Activated CD4-positive, alpha-beta T cell treated with anti-CD3 and anti-CD28 coated beads, Interleukin-2, Interleukin-4, amounts not matched to agents 100 ng/mL and 50 ng/mL, durations not matched to agents 16 hours and 8 hours (primary cell): ENCODE measurements at places on chromosomes 13 and 19.

DNA sequence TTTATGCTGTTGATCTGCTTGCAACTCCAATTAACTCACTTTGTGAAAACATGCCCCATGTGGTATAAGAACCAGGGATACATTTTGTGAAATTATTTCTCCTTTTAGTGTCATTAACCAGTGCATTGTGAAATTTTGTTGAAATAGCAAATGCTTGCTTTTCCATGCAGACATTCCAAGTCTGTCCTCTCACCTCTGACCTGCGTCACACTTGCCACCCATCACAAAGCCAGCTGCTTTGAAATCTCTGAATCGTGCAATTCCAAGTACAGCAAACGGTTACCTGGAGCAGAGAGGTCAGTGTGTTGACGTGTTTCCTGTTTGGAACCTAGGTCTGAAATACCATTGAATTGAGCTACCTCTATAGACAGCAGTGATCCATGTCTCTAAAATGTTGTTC lies 4.9 kb upstream of the SLC25A15 start:
- no peak for DNase-seq

- no peak for DNase-seq
Observed at GRCh38 chr13:24386816-24387708, 77.7 kb downstream of the C1QTNF9 start.

DNA sequence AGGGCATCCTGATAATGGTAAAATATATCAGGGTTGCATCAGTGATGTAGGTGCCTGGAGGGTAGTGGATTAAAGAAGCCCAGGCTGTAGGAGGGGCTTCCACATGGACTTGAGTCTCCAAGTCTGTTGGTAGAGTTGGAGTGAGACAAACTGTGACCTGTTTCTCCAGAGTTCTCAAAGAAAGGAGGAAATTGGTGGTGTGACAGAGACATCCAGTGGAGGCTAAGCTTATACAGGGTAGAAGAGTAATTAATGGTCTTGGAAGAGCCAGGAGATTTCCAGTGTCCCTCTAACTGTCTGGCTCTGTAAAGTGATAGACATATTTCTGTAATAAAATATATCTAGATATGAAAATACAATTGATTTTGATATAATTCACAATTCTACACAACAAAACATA lies 61.1 kb downstream of the GPC5 start:
- no peak for DNase-seq

DNA sequence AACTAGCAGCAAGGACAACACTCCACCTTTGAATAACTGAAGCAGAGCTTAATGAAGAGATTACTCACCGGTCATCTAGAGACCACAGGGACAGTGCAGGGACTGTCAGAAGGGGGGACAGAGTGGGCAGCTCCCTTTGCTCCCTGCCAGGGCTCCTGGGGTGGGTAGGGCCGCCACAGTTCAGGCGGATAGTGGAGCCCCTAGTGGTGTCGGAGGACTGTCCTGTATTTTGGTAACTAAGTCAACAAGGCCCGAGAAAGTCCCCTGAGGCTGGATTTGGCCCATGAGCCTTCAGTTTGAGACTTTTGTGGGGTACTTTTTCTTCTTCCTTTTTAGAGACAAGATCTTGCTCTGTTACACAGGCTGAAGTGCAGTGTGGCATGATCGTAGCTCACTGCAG lies 44.6 kb downstream of the GJA3 start:
- DNase-seq = no peak
